ENCODE measurements at places on chromosomes 7 and 10.
A peak's percentile ranks its signal among the peaks of the same experiment; 100 is the strongest.

- DNase-seq = no peak
Observed at GRCh38 chr7:37592366-37592765, 91.2 kb upstream of the GPR141 start.

GRCh38 chr7:12738665-12739064, 51.2 kb downstream of the ARL4A start:
- DNase-seq = no peak

DNA sequence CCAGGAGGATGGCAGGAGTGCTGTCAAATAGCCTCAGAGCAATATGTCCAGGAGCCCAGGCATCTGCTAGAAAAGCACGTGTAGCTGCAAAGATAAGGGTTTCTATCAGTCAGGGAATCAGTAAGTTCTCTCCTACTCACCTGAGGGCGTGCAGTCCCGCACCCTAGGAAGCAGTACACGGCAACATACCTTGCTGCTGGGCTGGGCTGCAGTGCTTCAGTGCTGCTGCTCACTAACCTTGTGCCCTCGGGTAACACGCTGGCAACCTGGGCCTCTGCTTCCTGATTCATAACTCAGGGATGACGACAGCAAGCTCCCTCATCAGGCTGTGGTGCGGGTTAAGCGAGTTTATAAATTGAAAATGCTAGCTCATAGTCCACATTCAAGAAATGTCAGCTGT, 29.5 kb upstream of the CCNY start:
- no peak for DNase-seq

DNA sequence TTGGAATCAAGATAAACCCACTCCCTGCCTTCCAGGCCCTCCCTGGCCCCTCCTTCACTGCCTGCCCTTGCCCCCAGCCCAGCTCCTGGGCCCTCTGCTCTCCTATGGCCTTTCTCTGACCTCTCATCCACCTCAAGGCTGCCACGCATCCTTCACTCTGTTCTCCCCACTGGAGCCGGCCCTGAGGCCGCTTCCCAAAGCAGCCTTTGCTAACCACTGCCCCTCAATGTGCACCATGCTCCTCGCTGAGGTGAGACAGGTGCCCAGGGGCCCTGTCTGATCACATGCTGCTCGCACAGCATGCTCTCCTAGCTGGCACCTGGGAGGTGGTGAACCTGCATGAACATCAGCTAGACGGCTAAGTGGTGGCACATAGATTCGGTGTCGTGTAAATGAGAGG, 138.5 kb upstream of the RET start:
- no peak for DNase-seq

GRCh38 chr7:7803715-7804178, 85.3 kb upstream of the RPA3 start:
- DNase-seq = no peak

DNA sequence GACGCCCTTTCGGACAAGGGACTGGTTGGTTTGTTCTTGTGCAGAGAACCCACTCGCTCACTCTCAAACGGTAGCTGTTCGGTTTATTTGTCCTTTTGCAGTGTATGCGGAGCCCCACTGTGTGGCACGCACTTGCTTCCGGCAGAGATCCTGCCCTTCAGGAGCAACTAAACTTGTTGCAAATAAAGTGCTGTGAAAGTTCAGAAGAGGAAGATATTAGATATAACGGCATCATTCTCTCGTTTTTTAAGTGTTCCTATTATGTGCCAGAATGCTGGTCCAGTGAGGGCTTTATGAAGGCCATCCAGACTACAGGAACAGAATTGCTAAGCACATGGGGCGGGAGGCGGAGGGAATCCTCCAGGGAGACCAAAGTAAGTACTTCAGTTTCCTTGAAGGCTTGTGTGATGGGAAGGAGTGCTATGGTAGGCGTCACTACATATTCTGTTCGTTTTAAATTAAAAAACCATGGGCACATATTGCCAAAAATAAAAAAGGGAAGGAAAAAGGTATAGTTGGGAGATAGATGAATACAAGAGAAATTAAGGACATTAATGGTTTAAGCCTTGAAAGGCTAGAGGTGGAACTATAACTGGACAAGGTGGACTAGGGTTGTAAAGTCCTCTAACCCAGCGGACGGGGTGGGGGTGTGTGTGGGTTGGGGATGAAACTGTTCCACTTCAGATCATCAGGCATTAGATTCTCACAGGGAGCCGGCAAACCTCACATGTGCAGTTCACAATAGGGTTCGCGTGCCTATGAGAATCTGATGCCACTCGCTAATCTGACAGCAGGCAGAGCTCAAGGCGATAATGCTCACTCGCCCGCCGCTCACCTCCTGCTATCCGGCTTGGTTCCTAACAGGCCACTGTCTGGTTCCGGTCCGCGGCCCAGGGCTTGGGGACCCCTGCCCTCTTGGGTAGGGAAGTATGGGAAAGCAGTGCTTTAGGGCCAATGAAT, 704 bp upstream of the ERLIN1 start:
- DNase-seq = peak; percentile 44

DNA sequence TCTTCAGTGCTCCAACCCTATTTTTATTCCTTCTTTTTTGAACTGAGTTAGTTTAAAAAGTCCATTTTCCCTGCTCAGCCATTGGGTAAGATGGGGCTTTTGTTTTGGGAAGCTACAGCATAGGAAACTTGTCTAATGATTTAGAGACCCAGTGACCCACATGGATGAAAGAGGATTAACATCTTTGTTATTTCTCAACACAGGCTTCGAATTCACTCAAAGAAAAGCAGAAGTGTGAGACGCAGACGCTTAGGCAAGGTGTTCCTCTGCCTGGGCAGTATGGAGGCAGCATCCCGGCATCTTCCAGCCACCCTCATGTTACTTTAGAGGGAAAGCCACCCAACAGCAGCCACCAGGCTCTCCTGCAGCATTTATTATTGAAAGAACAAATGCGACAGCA, 152.0 kb downstream of the HDAC9 start:
- no peak for DNase-seq

DNA sequence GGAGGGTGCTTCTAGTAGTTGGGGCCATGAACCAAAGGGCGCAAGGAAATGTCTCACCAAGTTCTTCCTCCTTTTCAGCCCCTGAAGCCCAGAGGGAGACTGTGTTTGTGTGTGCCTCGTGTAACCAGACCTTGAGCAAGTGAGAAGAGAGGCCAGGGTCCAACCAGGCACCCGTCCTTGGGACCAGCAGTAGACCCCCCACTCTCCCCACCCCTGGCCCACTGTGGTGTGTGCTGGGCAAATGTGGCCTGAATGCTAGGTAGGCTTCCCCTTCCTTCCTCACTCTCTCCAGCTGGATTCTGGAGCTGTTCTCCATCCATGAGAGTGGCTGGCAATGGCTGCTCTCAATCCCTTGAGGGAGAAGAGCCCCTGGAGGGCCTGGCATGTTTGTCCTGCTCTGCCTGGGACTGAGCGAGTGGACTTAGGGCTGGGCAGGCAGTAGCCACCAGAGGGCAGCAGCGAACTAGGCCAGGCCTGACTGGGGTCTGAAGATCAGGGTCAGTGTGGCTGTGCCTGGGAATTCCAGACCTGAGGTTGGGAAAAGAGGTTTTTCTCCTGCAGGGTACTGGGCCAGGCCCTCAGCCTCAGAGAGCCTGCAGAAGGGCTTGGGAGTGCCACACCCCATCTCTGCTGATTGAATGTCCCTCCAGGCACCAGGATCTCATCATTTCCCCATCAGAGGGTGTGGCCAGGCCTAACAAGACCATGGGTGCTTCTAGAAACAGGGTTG, 12.5 kb downstream of the SFRP5 start:
- DNase-seq = peak; percentile 80

GRCh38 chr10:43900571-43900970, 251.9 kb upstream of the ZNF32 start:
- DNase-seq = no peak

GRCh38 chr10:77110757-77111156, 526.9 kb downstream of the KCNMA1 start:
- no peak for DNase-seq

DNA sequence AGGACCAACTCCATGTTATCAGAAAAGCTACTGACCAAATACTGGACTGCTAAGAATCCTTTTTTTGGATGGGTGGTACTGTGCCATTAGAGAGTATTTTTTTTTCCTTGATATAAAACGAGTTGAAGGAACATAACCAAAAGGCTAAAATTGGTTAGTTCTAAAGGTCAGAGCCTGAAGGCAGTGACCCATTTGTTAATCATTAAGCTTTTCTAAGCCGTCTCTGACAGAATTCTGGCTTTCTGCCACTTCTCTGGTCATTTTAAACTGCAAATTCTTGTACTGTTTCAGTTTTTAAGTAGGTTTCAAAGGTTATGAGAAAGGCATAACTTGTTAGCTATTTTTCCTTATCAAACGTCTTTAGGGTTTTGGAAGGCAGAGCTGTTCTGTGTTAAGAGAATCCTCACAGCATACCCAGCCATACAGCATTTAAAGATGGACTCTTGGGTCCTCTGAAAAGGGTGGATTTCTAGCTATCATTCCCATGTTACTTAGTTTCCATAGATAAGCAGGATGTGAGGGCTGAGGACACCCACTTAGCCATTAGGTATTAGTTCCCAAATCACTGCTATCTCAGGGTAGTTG, 196.8 kb downstream of the RNLS start:
- DNase-seq = no peak

DNA sequence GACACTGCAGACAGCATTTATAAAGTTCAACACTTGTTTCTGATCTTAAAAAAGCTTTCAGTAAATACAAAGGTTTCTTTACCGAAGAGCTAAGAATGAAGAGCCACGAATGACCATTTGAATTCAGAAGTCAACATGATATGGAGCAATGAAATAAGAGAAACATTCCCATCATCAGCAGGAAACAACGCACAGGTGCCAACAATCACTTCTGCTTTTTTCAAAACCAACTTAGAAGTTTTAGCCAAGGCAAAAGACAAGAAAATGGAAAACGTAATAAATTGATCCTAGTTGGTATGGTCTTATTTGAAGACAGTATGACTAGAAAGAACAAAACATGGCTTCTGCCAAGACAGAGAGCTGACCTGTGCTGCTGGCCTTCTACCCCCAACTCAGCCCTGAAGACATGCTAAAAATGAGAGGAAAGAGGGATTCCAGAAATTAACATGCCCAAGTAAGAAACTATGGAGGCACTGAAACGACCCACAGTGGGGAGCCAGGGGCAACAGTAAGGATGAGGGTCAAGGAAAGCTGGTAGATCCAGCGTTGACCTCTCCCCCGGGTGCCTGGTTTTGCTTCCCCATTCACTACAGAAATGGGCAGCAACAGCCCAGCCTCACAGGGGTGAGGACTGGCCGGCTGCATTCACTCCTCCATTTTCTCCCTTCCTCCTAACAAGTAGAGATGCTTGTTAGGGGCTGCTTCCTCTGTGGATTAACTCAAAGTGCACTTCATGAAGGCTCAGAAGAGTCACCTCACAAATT, 30.1 kb downstream of the VPS41 start:
- DNase-seq = no peak

DNA sequence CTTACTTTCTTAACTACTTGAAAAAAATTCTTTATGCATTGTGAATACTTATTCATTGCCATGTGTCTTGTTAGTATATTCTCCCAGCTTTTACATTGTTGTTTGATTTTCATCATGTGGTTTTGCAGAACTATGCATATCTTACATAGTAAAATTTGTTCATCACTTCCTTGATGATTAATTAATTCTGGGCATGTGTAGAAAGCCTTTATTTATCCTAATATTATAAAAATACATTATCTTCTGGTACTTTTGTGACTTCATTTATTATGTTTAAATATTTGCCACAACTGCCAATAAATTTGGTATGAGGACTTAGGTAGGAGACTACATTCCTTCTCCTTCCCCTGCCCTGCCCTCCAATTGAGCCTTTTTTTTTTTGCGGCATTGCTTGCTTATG, 166.0 kb upstream of the ZNF32 start:
- DNase-seq = no peak

- DNase-seq = peak; percentile 9
Observed at GRCh38 chr10:86306628-86307278, 59.8 kb downstream of the GRID1 start.
